Endothelial cell of umbilical vein (primary cell): ENCODE measurements at places on chromosomes 1 and 21. TPM values are rescaled to one million over a fixed set of nuclear protein-coding genes. Genes with fewer than 3 reads are reported as not detected.

GRCh38 chr1:24454673-24455072 is 39.1 kb downstream of the NIPAL3 start:
- H3K4me3 ChIP-seq, result no peak overlapping the region
- no peaks in the 10 kb centered on the region for H3K4me1 ChIP-seq
- H3K36me3 ChIP-seq, result no peaks in the 10 kb centered on the region
- no peak for DNase-seq

DNA sequence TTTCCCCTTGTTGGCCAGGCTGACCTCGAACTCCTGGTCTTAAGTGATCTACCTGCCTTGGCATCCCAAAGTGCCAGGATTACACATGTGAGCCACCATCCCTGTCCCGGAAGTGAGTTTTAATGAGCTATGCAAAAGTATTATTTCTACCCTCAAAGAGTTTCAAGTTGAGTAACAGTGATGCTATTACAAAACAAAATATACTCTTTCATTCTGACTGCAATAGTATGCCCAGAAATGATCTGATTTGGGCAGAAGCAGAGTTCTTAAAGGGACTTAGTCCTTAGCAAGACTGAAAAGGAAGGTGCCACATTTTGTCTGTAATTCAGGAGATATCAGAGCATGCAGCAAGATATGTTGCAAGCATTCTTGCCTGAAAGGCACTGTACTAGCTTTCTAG is 375.4 kb downstream of the NUF2 start:
- H3K27me3 ChIP-seq, result no peaks in the 10 kb centered on the region
- no peak overlapping the region for H3K4me3 ChIP-seq
- no peak for DNase-seq
- no peak overlapping the region for H3K27ac ChIP-seq
- no peaks in the 10 kb centered on the region for H3K36me3 ChIP-seq
- H3K4me1 ChIP-seq, result no peaks in the 10 kb centered on the region

COA7 gene
- 28.6 and 30.6 TPM in 2 replicates for total RNA-seq

DNA sequence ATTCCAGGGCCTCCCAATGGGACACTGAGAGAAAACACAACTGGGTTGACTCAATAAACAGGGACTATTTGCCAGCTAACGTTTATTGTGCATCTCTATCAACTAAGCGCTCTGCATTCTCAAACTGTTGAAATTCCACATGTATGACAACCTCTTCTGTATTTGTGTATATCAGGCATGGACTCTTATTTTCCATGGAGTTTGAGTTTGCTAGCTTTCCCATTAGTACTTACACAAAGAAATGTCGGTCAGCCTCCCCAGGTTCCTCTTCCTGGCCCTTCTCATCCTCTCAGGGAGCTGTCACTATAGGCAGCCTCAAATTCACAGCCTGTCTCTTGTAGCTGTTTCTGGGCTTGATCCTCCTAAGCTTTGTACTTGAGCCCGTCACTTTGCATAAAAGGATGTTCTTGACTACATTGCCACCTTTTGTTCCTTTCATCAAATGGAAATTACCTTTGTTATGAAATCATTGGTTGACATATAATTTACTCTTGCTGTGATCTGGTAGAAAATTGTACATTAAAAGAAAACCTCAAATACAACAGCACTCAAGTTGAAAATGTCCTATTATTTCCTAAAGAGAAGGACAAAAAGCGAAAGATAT is 60.0 kb upstream of the NTPCR start:
- no peak overlapping the region for H3K4me3 ChIP-seq
- no peaks in the 10 kb centered on the region for H3K4me1 ChIP-seq
- no peak overlapping the region for H3K27ac ChIP-seq
- no peak for DNase-seq
- no peaks in the 10 kb centered on the region for H3K27me3 ChIP-seq

DNA sequence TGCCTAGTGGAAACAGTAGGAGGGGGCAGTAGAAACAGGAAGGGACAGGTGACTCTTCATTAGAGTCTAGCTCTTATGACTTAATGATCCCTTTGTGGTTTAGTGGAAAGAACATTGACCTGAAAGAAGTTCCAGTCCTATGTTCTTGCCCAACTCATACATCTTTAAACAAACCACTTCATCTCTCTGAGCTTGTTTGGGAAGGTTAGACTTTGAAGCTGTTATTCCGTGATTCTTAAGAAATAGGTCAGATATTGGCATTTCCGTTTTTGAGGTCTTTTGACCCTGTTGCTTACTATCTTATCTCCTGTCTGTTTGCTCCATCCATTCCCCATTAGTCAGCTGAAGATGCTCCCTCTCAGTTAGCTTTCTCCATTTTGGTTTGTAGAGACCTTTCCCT is 38.5 kb downstream of the MTR start:
- peaks cover 26% of the 10 kb centered on the region for H3K36me3 ChIP-seq
- DNase-seq, result no peak
- no peak overlapping the region for H3K4me3 ChIP-seq
- no peaks in the 10 kb centered on the region for H3K4me1 ChIP-seq

PDE4B gene
- 69.8 and 72.1 TPM in 2 replicates for total RNA-seq
